NB4 (cell line): ENCODE measurements at places on chromosomes 11 and 22.
A peak's percentile ranks its signal among the peaks of the same experiment; 100 is the strongest.

DNA sequence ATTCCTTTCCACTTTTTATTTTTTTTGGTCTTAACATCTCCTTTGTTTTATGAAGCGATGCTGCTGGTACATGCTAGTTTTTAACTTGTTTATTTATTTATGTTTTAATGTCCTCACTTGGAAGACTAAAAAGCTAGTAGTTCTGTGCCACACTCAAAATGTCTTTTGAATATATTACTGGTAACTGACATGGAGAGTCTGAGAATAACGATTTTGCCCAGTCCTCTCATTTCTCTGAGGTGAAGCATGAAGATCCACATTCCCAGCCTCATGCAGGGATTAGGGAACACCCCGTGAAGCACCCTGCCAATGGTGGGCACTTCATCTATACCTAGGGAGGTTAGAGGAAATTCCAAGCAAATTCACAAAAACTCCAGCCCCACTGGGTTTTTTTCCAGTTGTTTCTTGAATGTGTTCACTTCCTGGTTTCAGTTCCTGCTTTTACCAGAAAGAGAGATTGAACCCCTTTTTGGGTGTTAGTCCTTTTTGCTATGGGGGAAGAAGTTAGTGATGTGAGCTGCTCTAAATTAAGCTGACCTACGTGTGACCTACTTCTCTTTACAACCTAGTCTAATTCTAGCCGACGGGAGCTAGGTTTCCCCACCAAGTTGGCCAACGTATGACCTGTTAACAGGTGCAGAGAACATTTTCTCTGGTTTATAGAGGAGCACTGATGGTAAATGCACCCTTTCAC lies 106.1 kb downstream of the SLC1A2 start:
- peak; percentile 36 for DNase-seq

GRCh38 chr11:87780068-87780413 lies 395.2 kb downstream of the RAB38 start:
- DNase-seq, result no peak

DNA sequence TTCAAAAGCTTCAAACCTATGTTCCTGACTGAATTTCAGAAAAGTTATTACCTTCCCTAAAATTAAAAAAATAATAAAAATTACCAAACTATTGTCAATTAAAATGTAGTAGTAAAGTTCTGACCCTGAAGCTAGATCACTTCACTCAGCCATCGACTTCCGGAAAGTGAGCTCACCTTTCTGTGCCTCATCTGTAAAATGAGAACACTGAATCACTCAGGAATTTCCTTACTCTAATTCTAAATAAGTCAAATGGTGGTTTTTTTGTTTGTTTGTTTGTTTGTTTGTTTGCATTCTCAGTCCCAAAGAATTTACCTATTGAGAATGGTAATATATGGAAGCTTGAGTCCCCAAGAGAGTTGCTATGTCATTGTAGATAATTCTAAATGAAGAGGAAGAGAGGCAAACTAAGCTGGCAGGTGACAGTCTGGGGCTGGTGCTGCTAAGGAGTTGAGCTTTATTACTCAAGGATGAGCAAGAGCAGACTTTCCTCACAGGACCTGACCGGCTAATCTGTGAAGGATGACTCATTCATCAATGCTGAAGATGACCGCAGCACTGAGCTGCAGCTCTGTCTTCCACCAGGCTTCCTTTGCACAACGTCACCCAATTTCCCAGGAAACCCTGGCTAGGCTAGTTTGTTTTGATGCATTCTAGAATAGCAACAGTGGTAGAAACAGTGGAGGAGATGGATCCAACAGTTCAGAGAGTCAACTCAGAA lies 248.8 kb downstream of the RAB38 start:
- DNase-seq, result peak; percentile 58

DNA sequence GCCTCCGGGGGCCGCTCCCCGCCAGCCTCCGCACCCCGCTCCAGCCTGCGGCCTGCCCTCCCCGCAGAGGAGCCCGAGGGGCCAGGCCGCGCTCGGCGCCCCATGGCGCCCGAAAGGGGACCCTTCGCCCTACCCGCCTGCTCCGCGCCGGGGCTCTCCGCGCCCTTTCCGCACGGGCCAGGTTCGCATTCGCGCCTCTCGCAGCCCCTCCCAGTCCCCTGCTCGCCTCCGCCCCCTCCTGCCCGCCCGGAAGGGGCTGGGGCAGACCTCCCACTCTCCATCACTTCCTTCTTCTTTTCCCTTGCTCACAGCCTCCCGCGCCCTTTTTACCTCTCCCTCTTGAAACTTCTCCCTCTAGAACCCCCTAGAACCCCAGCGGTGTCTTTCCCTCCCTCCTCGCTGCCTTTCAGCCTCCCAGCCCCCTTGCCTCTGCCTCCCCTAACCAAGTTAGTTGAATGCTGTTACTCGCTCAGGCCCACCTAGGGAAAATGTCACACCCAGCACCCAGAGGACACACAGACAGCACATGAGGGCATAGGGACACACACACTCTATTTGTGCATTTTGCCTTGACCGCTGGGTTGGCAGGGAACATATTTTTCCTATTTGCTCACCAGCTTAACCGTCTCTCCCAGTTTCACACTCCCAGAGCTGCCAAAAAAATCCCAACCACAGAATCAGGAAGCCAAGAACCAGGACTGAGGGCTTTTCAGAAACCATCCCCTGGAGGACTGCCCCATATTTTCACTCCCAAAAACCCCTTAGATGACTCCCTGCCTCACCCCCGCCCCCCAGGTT lies at the start of gene SLC43A3:
Gene SLC43A3, minus strand, starts transcription at position 193 of the 798 bp plus-strand sequence. CDS start 949 bp downstream, outside the sequence.
- DNase-seq, result peak; percentile 97

DNA sequence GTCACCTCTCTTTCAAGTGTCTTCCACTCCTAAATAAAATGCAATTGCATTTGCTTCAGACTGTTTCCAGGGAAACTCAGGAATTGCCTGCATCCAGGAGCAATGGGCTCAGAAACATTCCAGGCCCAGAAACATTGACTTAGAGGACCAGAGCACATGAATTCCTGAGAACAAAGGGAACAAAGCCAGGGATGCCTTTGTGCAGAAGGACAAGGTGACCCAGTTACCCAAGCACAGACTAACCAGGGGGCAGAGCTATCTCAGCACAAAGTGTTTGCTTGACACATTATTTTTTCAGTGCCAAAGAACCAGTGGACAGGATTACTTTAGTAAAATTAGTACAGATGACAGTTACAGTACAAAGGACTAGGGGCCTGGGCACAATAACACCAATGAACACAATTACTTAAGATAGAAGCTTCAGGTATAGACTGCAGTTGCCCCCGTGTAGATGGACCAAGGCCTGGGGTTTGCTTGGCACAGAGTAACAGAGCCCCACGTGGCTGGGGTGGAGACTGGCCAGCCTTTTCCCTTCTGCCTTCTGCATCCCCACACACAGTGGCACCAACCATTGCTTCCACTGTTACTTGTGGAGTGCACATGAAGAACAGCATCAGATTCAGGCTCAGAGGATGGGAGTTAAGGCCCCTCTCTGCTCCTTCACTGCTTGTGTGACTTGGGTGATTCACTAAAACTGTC lies 500.8 kb downstream of the INSC start:
- no peak for DNase-seq

- peak; percentile 22 for DNase-seq
These were observed 569.9 kb upstream of the CADM1 start for GRCh38 chr11:116073854-116074837.

- peak; percentile 32 for DNase-seq
These were observed 5.1 kb downstream of the ABCC8 start for GRCh38 chr11:17471501-17471900.

- no peak for DNase-seq
These were observed 1185.3 kb downstream of the JRKL start for GRCh38 chr11:97574976-97575665.

- DNase-seq, result no peak
These were observed 620 bp downstream of the SMPD1 start for GRCh38 chr11:6390718-6391469.

DNA sequence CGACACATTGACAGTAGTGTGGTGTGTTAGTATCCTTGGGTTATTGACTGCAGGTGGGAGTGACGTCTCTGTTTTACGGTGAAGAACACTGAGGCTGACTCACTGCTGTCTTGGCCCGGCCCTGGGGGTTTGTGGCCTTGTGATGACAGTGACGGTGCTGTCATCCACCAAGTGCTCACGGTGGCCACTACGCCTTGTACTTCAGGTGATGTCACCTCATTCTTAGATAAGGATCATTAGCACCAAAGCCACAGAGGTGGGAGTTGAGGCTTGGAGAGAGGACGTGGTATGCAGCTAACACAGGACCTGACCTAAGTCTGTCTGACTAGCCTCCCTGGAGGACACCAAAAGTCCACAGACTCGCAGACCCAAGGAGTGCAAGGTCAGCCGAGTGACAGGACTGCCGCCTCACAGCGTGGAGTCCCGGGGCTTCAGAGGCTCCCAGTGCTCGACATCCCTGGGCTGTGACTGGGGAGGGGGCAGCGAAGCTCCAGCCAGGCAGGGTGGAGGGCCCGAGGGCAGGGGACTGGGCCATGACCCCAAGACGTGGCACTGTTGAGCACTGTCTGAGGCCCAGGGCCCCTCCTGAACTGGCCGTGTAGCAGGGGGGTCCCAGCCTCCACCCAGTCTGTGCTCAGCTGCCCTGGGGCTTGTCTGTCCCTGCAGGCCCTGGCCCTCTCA lies 56.5 kb downstream of the NAT10 start:
- DNase-seq, result peak; percentile 63

DNA sequence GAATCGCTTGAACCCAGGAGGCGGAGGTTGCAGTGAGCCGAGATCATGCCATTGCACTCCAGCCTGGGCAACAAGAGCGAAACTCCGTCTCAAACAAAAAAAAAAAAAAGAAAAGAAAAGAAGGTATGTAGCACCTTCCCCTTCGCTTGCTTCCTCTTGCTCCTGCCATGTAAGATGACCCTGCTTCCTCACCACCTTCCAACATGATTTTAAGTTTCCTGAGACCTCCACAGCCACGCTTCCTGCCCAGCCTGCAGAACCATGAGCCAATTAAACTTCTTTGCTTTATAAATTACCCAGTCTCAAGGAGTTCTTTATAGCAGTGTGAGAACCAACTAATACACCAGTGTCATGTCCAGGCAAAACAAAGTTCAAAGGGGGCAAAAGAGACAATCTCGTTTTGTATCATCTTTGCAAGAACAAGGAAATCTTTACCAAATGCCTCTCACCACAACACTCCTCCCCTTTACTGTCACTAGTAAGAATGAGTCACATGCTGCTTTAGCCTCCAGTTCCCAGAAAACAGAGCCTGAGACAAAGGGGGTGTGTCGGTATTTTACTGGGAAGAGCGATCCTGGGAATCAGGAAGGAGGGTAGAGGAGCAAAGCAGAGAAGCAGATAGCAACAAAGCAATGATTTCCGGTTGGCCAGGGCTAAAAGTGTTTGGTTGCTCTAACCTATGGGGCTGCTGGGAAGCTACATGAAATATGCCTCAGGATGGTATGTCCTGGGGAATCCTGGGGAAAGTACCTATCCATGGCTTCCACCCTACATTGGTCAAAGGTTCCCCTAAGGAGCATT lies 10.5 kb upstream of the MCHR1 start:
- DNase-seq, result no peak

GRCh38 chr11:85595285-85595884 lies 31.8 kb downstream of the DLG2 start:
- peak; percentile 68 for DNase-seq

DNA sequence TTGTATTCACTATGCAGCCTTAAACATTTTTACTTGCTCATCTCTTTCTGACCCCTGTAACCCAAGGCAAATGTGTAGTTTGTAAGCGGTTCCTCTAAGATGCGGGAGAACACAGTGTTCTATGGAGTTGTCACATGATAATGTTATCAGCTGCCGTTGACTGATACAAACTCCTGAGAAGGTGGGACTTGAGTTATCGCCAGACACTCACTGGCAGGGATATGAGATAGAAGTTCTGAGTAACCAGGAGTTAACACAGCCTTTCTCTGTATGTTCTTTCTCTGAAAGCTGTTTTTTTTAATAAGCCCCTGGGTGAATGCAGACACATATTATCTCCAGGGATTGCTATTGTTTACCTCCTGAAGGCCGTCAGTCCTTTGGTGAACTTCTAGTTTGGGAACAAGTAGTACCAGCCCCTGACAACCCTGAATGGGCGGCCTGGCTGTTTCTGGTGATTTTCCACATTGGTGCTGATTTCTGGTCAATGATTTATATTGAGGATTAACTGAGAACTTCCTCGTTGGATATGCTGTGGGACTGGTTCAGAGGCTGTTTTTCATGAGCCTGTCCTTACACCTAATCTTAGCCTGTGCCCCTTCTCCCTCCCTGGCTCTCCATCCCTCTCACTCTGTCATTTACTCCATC lies 155.3 kb upstream of the RASSF10 start:
- DNase-seq, result no peak

DNA sequence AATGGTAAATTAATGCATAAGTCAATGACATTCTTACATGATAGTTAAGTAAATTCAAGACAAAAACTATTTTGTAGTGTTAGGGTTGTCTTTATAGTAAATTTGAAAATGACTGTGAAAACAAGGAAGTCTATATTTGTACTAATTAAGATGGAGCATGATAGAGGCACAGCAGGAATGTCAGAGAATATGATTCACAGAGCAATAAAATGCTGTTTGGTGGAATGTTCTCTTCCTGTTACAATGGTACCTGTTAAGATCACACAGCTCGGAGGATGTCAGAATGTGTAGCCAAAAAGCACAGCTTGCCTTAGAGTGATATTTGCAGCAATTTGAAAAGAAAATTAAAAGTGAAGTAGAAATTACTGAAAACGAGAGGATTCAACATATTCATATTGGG lies 2339.7 kb upstream of the RAG2 start:
- no peak for DNase-seq

DNA sequence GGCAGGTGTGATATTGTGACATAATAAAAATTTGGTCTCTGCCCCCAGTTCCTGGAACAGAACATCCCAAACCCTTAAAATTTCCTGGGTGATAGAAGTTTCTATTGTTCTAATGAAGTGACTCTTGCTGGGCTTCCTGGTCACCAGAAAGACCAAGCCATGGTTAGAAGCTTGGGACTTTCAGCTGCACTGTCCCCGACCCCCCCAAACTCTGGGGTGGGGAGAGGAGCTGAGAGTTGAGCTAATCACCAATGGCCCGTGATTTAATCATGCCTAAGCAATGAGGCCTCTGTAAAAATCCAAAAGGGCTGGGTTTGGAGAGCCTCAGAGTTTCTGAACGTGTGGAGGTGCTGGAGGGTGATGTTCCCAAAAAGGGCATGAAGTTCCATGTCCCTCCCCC lies 54.8 kb upstream of the FTH1 start:
- DNase-seq, result no peak

GRCh38 chr11:20066013-20066782 lies 94.1 kb downstream of the DBX1 start:
- no peak for DNase-seq

- DNase-seq, result no peak
These were observed 59.1 kb upstream of the FGF3 start for GRCh38 chr11:69878144-69878883.

- peak; percentile 74 for DNase-seq
These were observed 18.2 kb downstream of the ADM start for GRCh38 chr11:10322830-10323792.

GRCh38 chr11:118565051-118565450 lies 680 bp downstream of the IFT46 start:
- DNase-seq, result no peak

DNA sequence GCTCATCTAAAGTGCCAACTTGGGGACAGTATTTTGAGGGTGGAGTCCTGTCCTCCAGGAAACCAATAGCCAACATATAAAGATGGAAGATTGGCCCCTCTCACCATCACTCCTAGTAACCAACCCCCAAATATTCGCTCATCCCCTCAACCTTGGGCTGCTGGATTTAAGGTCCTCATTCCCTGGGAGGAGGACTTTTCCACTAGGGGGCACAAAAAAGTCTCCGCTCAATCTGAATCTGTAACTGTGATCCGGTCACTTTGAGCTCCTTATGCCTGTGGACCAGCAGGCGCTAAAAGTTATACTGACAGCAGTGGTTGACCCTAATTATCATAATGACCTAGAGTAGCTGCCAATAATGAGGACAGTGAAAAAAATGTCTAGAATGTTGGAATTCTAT lies 20.5 kb upstream of the CLPB start:
- DNase-seq, result no peak

GRCh38 chr11:78313181-78313795 lies 104.3 kb downstream of the GAB2 start:
- DNase-seq, result no peak
